ENCODE measurements at places on chromosomes 2 and 18.

- no peak for DNase-seq
Measured at GRCh38 chr2:20153131-20153851, 71.6 kb downstream of the SDC1 start.

GRCh38 chr2:105290981-105291660 lies 38.4 kb downstream of the TGFBRAP1 start:
- no peak for DNase-seq

DNA sequence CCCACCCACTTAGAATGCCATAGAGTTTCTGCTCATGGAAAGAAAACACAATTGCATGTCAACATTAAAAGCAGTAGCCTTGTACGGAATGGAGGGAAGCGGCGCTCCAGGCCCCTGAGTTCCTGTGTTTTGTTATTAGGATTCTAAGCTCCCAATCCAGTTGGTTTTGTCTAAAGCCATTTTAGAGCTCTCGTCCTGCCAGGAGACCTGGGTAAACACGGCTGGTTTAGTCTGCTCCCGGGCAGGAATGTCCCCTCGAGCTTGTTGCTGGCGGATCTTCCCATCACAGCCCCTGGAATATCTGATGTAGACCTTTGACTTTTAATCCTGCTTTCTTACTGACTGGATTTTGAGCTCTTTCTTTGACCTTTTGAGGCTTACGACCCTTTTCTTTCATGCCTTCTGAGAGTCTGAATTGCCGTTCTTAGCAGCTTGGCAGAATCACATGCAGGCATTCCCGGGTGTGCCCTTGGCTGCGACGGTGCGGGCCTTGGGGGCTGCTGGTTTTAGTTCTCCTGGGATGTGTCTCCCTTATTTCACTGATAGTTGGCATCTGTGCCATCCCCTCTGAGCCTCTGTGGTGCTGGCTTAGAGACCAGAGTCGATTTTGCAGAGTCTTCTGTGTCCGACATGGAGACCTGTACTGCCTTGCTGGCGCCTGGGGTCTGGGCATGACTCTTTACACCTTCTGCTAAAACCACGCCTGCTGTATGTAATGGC lies 25.4 kb downstream of the GREB1 start:
- no peak for DNase-seq

DNA sequence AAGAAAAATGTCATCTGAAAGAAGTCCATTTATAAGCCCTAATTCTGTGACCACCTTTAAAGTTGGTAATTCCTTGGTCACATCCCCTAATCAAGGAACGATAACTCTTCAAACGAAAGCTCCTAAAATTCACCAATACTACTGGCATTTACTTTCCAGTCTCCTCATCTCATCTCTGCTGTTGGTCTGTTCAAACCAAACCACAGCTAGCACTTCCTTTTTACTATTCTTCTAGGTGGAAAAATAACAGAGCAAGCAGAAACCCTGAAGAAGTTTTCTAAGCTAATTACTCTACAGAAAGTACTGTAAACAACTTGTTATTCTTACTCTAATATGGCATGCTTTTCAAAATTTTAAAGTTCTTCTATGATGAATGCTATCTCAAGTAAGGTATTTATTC lies 21.6 kb downstream of the TIA1 start:
- no peak for DNase-seq

DNA sequence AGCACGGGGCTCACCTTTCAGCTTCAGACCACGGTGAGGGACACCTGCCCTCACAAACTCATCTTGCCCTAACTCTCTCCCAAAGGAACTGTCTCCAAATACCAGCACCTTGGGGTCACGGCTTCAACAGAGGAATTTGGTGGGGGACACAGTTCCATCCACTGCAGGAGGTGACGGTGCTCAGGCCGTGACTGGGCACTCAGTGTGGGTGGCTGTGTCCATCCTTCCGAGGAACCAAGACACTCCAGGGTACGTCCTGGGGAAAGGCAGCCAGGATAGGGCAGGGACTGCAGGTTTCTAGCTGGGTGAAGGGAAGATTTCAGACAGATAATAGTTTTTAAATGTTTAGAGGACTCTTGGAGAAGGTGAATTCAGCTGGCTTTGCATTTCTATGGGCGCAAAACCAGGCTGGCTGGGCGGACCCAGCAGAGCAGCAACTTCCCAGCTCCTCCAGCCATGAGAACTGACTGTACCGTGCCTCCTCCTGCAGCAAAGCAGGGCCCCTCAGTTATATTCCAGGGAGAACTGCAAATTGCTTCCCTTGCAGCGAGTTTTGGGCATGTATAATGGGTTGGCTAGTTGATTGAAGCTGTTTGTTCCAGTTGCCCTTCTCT lies 23.9 kb upstream of the ALLC start:
- DNase-seq: no peak

- no peak for DNase-seq
Measured at GRCh38 chr2:237511433-237511832, 24.4 kb downstream of the MLPH start.

DNA sequence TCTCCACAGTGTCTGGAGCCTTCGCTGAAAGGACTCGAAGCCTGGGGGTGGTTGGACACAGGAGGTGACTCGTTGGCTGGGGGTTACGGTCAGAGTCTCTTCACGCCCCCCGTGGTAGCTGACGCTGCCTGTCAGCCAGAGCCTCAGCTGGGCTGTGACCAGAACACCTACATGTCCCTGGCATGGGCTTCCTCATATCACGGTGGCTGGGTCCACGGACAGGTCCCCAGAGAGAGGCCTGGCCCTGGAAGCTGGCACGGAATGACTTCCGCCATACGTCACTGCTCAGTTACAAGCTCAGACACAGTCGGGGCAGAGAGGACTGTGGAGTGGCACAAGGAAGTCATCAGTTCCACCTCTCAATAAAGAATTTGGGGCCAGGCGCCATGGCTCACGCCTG lies 28.5 kb downstream of the ITGB1BP1 start:
- DNase-seq: no peak

- DNase-seq: no peak
Measured at GRCh38 chr18:24702001-24702515, 241.6 kb downstream of the HRH4 start.

DNA sequence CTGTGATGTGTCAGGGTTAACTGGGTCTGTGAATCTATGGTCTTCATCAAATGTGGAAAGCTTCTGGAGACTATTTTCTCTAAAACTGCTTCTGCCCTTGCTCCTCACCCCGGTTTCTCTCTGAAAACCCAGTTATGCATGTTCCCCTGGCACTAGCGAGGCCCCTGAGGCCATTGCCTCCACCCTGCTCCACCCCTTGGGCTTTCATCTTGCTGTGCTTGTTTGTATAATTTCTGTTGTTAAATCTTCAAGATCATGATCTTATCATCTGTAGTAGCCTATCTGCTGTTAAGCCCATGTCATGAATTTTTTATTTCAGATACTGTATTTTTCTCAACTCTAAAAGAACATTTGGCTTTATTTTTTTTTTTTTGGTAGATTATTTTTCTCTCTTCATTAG lies 14.9 kb upstream of the ANO7 start:
- no peak for DNase-seq

- DNase-seq: no peak
Measured at GRCh38 chr2:36502081-36502480, 95.9 kb downstream of the FEZ2 start.

- no peak for DNase-seq
Measured at GRCh38 chr2:174059884-174060244, 94.7 kb upstream of the SP3 start.

DNA sequence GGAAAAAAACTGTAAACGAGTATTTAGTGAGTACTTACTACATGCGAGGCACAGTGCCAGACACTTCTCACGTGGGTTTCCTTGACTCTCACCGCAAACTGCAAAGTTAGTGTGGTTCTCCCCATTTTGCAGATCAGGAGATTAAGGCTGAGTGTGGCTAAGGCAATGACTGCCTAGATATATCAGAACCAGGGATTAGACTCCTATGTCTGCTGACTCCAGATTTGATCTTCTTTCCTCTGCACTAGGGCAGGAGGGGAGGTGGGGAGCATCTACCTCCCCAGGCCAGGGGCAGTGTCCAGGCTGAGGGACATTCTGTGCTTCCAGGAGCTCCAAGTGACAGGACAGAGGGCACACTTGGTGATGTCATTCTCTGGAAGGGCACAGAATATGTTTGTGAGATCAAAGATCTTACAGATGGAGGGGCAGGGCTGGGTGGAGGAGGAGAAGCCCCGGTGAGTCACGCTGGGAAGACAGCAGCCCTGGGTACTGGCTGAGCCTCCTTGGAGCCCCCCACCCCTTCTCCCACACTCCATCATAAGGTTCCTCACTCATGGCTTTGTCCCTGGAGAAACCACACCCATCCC lies 92.4 kb downstream of the RHOB start:
- DNase-seq: no peak

DNA sequence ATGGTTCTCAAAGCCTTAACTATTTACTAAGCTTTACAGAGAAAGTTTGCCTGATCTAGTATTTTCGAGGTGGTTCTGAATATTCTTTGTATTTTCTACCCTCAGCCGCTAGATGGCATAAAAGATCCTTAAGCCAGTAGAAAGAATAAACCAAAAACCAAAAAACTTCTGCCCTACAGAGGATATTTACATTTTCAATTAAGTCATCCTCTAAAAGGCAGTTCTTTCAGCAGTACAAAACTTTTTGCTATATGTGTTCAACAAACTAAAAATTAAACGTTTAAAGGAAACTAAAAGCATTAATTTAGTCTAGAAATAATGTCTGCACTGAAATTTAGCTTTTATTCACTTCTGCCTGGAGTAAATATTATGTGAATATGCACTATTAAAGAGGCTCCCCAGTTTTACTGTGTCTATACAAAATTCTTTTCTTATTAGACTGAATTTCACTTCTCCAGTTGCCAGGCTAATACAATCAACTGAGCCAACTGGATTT lies 297.5 kb downstream of the PIEZO2 start:
- peak; percentile 76 for DNase-seq

GRCh38 chr2:127102521-127103242 lies 4.3 kb downstream of the BIN1 start:
- no peak for DNase-seq

DNA sequence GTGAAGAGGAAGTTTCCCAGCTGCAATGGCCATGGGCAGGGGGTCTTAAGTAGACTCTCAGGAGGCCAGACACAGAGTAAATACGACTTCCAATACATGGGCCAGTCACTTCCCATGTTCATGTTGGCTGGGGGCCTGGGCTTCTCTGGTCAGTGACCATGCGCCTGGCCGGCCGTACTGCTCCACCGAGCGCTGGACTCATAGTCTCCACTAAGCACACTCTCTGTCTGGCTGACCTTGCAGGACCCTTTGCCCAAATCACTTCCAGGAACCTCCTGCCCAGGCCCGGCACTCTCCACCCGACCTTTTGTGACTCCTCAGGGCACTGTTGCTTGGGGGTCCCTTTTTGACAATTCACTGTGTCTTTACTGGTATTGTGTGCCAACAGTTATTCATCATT lies 69.3 kb downstream of the SOWAHC start:
- DNase-seq: no peak

GRCh38 chr2:230658877-230659652 lies 53.6 kb upstream of the CAB39 start:
- DNase-seq: no peak

DNA sequence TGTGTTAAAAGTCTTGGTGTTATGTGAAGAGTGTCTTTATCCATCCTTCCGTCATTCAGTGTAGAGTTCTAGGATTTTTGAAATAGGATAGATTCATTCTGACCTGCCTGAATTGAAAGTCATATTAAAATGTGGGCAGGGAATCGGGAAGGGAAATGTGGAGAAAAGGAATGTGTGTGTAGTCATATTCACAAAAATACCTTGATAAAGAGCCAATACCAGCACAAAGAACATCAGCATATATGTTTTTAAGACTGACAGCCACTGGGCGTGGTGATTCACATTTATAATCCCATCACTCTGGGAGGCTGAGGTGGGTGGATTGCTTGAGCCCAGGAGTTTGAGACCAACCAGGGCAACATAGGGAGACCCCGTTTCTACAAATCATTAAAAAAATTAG lies 188.1 kb downstream of the CAMKMT start:
- no peak for DNase-seq

DNA sequence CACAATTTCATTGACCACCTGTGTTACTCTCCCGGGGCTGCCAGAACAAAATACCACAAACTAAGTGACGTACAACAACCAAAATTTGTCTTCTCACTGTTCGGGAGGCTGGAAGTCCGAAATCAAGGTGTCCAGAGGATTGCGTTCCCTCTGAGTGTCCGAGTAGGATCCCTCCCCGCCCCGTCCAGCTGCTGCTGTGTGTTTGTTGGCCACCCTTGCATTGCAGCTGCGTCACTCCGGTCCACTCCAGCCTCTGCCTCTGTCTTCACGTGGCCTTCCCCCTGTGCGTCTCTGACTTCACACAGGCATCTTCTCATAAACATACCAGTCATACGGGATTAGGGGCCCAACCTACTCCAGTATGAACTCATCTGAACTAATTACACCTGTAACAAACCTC lies 251.8 kb upstream of the SMIM21 start:
- no peak for DNase-seq

- no peak for DNase-seq
Measured at GRCh38 chr2:222433332-222434173, 9.2 kb downstream of the SGPP2 start.

DNA sequence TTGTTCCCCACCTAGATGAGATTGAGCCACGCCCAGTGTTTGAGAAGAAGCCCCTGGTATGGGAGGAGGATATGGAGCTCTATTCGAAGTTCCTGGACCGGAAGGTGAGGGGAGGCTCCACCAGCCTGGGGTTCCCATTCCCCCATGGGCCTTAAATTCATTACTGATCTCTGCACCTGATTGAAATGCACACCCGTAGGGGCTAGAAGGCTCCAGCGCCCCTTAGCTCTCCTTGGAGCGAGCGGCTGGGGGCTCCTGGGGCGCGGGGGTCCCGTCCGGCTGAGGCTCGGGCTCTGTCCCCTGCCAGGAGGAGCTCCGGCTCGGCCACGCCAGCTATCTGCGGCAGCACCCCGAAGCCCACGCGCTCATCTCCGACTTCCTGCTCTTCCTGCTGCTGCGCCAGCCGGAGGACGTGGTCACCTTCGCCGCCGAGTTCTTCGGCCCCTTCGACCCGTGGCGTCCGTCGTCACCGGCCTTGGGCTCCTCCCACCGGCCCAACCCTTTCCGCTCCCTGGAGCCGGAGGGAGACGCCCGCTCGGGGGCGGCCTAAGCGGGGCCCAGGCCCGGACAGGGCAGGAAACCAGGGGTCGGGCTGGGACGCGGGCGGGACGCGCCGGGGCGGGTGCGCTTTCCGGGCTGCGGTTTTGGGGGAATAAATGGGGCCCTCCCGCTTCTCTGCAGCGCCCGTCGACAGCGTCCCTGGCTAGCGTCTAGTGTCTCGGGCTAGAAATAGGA lies 10.9 kb downstream of the CATIP start:
- DNase-seq: no peak

- DNase-seq: no peak
Measured at GRCh38 chr2:207041786-207042554, 102.7 kb downstream of the CPO start.

DNA sequence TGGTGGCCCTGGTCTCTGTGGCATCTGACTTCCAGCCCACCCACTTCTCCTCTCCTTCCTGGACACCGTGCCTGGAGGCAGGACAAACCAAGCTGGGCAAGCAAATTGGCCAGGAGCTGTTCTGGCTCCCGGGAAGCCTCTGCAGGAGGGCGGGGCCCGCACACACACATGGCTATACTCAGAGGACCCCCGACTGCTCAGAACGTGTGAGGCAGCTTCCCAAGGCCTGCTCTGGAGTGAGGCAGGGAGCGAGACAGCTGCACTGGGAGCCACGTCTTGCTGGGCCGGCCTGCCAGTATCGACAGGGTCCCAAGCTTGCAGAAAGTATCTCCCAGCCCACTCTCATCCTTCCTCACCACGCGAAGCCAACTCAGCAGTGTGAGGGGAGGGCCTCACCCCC lies 257.3 kb downstream of the TWIST2 start:
- DNase-seq: no peak

Measured in dermis microvascular lymphatic vessel endothelial cell (primary cell).